Hypothalamus (tissue), 51 donors: ENCODE measurements at places on chromosomes 11 and 22.

- no peak for DNase-seq
Measured at GRCh38 chr11:104799251-104799650, 99.0 kb downstream of the CASP12 start.

DNA sequence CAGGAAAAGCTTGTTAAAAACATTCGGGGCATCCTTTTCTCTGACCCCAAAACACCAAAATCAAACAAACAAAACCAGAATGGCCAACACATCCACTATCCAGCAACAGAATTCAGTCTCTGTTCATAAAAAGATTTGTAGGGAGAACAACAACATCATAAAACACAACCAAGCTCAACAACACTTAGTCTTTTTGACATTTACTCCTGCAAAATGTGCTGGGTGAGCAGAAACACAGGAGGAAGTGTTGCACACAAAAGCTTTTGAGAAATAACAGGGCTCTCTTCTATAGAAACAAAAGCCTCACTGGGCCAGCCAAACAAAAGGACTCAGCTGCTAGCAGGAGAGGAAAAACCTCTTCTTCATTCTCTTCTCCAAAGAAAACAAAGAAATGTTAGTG, 736.0 kb upstream of the CCDC90B start:
- no peak for DNase-seq

GRCh38 chr11:8899119-8899753, 11.8 kb upstream of the AKIP1 start:
- DNase-seq, result no peak

GRCh38 chr11:285894-286220, 3.1 kb upstream of the PGGHG start:
- no peak for DNase-seq

DNA sequence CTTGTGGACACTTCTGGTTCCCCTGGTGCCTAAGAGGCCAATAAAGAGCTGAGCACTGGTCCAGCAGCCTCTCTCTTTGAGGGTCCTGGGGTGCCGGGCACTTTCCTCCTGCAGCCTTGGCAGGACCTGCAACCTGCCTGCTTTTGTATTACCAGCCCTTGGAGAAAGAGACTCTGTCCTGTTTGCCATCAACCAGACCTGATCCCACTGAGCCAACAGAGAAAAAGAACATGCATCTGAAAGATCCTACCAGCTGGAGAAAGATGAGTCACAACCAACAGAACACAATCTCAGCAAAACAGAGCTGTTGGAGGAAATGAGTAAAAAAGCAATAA, 321.0 kb downstream of the DDX10 start:
- DNase-seq, result no peak

DNA sequence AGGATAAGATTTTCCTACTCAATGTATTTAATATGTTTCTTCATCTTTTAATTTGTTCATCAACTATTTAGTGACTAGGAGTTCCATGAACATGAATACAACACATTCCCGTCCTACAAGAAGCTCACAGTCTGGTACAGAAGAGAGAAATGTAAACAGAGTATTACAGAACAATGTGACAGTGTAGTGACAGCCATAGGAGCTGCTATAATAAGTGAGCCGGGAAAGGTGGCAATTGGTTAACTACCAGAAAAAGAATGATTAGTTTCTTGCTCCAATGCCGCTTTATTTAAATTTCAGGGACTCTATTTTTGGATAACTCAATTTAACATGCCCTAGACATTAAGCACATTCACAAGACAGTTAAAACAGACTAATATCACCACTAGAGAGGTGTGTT, 192.3 kb downstream of the CADM1 start:
- DNase-seq, result no peak

GRCh38 chr11:2267306-2267850, 3.0 kb downstream of the ASCL2 start:
- DNase-seq, result no peak

- no peak for DNase-seq
Measured at GRCh38 chr11:65399845-65400244, 13.4 kb downstream of the FRMD8 start.

DNA sequence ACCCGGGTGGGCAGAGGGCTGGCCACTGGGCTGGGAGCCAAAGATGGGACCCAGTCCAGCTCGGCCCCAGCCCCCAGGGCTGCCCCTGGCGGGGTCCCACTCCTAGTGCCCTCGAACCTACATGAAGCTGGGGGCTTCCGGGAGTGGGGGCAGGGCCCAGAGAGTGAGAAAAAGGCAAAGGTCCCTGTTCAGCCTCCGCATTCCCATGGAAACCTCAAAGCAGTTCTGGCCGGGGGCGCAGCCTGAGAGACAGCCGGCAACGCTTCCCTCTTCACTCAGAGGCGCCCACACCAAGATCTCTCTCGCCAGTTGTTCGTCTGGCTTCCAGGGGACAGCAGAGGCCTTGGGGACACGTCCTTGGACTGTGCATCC, 22.4 kb upstream of the ARHGAP8 start:
- DNase-seq, result no peak

- DNase-seq, result no peak
Measured at GRCh38 chr11:72008728-72009127, 10.0 kb downstream of the IL18BP start.

DNA sequence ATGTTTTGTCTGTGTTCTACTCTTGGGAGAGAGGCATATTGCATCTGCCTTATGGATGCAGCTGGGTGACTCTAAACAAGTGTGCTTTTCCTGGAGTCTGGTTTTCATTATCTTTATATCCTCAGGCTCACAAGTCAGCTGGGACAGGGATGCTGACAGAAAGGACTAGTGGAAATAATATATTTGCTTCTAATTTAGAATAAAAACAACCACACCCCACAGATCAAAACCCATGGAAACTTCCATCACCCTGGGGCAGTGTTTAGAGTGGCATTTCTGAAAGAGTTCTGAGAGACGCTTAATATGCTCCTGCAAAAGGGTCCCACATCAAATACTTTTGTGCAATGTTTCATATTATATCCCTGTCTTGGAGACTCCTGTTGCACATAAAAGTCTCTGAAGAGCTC, 20.8 kb downstream of the KCNE3 start:
- DNase-seq, result no peak

DNA sequence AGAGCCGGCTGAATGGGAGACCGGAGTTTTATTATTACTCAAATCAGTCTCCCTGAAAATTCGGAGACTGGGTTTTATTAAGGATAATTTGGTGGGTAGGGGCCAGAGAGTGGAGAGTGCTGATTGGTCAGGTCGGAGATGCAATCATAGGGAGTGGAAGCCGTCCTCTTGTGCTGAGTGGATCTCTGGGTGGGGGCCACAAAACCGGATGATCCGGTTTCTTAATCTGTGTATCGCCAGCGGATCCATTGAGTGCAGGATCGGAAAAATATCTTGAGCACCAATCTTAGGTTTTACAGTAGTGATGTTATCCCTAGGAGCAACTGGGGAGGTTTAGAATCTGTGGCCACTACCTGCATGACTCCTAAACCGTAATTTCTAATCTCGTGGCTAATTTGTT, 886 bp upstream of the NIPSNAP1 start:
- DNase-seq, result no peak

- no peak for DNase-seq
Measured at GRCh38 chr11:45834298-45834756, 12.9 kb upstream of the CRY2 start.

GRCh38 chr11:121459413-121460017, 6.7 kb upstream of the SORL1-AS1 start:
- no peak for DNase-seq

DNA sequence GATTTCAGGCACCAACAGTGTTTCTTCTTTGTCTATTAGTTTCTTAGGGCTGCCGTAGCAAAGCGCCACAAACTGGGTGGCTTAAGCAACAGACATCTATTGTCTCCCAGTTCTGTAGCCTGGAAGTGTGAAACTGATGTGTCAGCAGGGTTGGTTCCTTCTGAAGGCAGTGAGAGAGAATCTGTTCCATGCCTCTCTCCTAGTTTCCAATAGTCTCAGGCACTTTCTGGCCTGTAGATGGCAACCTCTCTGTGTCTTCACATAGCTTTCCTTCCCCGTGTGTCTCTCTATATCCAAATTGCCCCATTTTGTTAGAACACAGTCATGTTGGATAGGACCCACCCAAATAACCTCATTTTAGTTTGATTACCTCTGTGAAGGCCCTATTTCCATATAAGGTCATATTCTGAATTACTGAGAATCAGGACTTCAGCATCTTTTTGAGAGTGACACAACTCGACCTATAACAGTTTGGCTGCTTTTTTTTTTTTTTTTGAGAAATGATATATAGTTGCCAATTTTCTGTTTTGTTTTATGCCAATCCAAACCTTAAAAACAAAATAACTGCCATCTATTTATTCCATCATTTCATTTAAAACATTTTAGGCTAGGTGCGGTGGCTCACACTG, 108.2 kb downstream of the SLC36A4 start:
- no peak for DNase-seq
